AG04450 (cell line): ENCODE measurements at places on chromosomes 7 and 10.

GRCh38 chr7:31067491-31067890 lies 15.4 kb downstream of the ADCYAP1R1 start:
- no peak for DNase-seq

- no peak for DNase-seq
These were observed 105.8 kb downstream of the BMPER start for GRCh38 chr7:34011017-34011695.

DNA sequence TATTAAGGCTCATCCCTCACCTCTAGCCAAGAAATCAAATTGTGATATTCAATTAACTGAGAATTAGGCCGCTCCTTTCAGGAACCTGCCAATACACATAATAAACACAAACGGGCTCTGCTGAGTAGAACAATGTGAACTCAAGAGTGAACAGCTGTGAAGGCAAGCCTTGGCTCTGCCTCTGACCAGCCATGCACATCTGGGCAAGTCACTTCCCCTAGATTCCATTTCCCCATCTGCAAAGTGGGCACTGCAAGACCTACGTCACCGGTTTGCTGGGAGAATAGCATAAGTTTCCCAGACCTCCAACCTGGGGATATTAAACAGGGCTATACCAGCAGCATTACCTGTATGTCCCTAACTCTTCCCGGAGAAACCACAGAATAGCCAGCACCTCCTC lies 355.2 kb downstream of the TNS3 start:
- DNase-seq = no peak

DNA sequence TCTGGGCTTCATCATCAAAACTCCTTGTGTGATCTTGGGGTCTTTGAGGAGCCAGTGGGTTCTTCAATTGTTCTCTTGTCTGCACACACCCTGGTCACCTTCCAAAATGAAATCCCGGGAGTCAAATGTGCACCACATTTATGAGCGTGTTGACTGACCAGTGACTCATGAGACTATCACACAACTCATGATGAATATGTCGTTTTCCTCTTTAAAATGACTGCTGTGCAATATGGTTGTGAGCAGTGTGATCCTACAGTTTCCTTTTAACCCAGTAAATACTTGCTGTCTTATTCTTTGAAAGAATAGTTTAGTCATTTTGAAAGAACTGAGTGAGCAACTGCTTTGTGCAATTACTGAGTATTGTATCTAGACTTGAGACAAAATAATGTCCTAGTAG lies 149.2 kb downstream of the DYNC1I1 start:
- no peak for DNase-seq

GRCh38 chr7:44854644-44855364 lies 6.9 kb upstream of the H2AZ2 start:
- no peak for DNase-seq

- no peak for DNase-seq
These were observed 161.8 kb upstream of the CACNA2D1 start for GRCh38 chr7:82605247-82605864.

DNA sequence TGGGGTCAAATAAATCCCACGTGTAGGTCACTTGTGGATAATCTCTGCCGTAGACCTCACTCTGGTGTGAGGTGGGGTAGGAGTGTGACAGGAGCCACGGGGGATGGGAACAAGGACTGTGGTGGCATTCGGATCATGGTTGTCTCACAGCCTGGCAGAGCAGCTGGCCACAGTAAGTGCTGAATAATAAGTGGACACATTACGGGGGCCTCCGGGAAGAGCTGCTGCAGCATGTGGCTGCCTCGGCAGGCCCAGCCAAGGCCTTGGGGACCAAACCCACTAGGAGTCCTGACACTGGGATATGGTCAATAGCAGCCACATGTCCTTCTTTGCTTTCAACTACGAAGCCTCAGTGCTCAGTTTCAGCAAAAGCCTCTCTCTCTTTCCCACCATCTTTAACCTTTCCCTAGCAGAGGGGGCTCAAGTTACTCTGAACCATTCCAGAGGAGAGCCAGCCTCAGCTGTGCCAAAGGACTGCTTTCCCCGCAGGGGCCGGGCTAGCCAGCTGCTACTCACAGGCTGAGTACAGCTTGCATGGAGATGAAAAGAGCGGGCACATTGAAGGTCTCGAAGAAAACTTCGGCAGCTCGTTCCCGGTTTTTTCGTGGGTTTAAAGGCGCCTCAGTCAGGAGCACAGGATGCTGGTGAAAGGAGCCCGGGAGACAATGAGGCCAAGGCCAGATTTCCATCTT lies 17.3 kb downstream of the ACTR1A start:
- DNase-seq = no peak

GRCh38 chr7:94452239-94452638 lies 57.4 kb upstream of the CASD1 start:
- no peak for DNase-seq

DNA sequence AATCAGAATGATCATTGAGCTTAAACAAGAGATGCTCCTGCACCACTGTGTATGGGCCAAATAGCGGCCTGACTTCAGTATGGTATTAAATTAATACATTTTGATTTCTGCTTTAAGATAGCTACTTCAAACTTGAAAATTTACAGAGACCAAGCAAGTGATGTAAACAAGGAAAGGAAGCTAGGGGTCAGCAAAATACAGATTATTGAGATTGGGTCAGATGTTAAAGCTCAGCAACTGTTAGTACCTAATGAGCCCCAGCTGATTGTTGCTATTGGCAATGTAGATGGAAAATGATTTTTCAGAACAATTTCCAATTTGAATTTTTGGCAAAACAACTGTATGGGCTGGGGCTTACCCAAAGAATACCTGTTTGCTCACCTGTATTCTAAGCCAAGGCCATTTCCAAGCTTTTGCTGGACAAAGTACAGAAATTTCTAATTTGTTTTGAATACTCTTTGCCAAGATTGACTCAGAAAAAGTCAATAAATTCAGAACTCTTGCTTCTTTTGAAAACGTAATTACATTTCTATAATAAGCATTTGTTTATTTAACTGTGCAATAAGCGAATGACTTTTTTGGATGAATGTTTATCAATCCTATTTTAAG lies 23.0 kb upstream of the DLD start:
- DNase-seq = no peak

DNA sequence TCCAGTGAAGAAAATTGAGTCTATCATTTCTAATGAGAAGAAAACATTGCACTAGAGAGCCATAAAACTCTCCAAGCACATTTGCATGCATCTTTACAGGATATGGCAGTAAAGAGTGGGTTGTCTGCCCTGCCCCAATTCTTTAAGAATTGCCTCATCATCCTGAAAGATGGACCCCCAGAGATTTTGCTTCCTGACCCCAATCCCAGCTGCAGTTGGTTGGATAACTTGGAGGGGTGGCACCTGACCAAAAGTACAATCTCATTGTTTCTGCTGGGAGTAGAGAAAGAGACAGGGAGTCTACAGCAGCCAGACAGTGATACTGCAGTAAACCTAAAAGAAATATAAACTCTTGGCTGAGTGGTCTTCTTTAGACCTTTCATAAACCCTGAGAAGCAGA lies 49.1 kb upstream of the ADCY1 start:
- no peak for DNase-seq

DNA sequence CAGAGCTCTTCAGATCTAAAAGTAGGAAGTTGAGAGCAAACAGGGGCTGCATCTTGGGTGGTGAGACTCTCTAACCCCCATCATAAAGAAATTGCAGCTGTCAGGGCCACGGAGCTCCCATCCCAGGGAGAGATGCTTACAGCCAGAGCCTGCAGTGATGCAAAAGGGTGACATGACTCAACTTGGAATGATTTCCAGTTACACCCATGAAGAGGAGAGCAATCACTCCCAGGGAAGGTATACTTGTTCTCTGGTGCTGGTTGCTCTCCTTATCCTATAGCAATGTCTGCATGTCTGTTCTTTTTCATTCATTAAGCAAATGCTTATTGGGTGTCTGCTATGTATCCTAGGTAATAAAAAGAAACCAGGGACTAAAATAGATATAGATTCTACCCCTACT lies 228.0 kb downstream of the RAB11FIP2 start:
- no peak for DNase-seq

DNA sequence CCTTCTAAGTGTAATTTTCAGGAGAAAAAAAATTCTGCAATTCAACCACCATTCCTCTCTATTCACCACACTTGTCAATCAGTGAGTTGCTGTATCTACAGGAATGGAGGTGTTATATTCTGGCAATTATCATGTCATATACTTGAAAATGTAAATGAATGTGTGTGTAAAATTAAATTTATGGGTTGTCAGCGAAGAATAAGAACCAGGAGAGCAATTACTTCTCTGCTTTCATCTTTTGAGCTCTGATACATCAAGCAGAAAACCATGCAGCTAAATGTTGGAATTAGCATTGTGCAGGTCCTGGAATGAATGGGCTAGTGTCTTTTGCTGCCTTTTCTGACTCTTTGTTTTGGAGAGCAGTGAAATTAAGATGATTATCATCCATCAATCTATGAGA lies 207.6 kb downstream of the FOXP2 start:
- no peak for DNase-seq

GRCh38 chr7:13990319-13990983 lies 985 bp upstream of the ETV1 start:
- no peak for DNase-seq

DNA sequence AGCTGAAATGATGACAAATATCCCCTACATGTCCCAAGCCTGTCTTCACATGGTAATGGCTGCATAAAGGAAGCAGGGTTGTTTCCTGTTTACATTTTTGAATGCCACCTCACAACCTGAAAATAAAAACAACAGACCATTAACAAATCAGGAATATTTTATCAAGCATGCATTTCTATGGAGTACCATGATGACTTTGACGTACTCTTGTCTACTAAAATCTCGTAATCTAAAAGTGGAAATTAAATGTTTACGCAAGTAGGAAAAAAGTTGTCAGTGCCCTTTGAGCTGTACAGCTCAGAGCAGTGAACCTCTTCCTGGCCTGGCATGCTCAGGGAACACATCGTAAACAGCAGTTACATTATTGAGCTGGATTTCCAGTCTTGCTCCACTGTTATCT lies 194.1 kb downstream of the INHBA start:
- no peak for DNase-seq

- no peak for DNase-seq
These were observed 73.8 kb downstream of the ZNF277 start for GRCh38 chr7:112280267-112280666.

GRCh38 chr7:83691095-83691494 lies 42.2 kb upstream of the SEMA3E start:
- no peak for DNase-seq

- no peak for DNase-seq
These were observed 37.3 kb downstream of the LIPJ start for GRCh38 chr10:88623835-88624234.

GRCh38 chr10:36602374-36602773 lies 523.0 kb upstream of the ANKRD30A start:
- peak; percentile 24 for DNase-seq

- no peak for DNase-seq
These were observed 6.8 kb upstream of the NAT16 start for GRCh38 chr7:101186844-101187428.

- no peak for DNase-seq
These were observed 42.9 kb downstream of the CD36 start for GRCh38 chr7:80681272-80681885.

- DNase-seq = no peak
These were observed 426.3 kb upstream of the POT1 start for GRCh38 chr7:125355899-125356298.

- DNase-seq = no peak
These were observed 292.6 kb downstream of the PARD3 start for GRCh38 chr10:34522546-34522945.

DNA sequence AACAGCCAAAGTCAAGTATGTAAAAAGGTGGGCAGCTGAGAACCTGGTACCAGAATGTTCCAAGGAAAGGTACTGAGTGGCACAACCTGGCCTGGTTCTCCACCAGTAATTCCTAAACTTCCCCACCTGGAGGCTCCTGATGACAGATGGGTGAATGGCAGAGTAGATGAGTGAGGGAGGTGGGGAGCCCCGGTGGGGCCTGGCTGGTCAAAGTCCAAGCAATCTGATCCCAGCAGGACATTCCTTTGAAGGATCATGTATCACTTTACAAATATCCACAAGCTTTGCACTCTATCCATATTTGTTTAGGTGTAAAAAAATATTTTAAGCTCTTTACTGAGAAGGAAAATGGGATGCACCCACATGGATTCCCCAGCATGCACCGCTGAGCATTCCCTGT lies 250.2 kb downstream of the DPP6 start:
- DNase-seq = no peak
